ENCODE measurements at places on chromosomes 3 and 15.

- no peak overlapping the region for H3K27ac ChIP-seq
- no peak overlapping the region for H3K4me3 ChIP-seq
- no peak for DNase-seq
- H3K27me3 ChIP-seq, result no peaks in the 10 kb centered on the region
- no peaks in the 10 kb centered on the region for H3K36me3 ChIP-seq
Measured at GRCh38 chr3:53023072-53023823, 22.6 kb downstream of the SFMBT1 start.

GRCh38 chr3:164222197-164222596, 856.1 kb downstream of the SI start:
- no peaks in the 10 kb centered on the region for H3K36me3 ChIP-seq
- H3K4me1 ChIP-seq, result no peaks in the 10 kb centered on the region
- DNase-seq, result peak; percentile 14
- no peaks in the 10 kb centered on the region for H3K27me3 ChIP-seq
- no peak overlapping the region for H3K4me3 ChIP-seq

DNA sequence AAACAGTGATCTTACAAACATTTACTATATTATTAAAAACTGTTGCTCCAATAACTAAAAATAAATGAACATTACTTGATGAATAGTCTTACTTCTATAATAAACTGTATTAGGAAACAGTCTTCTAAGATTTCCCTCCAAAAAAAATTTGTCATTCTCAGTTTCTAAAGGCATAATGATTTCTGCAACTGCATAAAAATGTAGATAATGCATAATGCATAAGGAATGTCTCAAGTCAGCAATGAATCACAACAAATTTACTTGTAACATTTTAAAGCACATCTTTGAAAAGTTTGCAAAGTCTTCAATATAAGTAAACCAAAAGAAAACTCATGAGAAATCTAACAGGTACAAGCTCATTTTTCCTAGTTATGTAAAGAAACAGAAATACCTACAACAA, 113.5 kb downstream of the VPS13C start:
- peaks cover 26% of the 10 kb centered on the region for H3K36me3 ChIP-seq
- H3K4me1 ChIP-seq, result no peaks in the 10 kb centered on the region
- H3K4me3 ChIP-seq, result no peak overlapping the region
- H3K27me3 ChIP-seq, result no peaks in the 10 kb centered on the region

GRCh38 chr3:81753416-81754027, 7.9 kb downstream of the GBE1 start:
- no peak overlapping the region for H3K27ac ChIP-seq
- no peak for DNase-seq
- H3K4me3 ChIP-seq, result no peak overlapping the region

DNA sequence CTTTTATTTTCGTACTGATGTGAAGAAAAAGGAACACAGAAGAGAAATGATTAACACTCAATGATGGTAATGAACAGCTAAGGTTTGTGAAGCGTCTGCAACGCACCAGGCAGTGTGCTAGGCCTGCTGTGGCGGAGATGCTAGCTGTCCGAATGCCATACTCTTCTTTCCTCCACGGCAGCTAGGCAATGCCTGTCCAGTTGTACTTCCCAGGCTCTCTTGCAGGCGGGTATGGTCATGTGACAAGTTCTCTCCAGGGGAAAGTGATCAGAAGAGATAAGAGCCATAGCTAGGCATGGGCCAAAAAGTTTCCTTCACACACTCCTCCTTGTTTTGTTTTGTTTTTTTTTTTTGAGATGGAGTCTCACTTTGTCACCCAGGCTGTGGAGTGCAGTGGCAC, 6.7 kb downstream of the TADA3 start:
- H3K27me3 ChIP-seq, result no peaks in the 10 kb centered on the region
- no peak overlapping the region for H3K4me3 ChIP-seq
- no peak for DNase-seq
- H3K36me3 ChIP-seq, result peaks cover 21% of the 10 kb centered on the region
- no peaks in the 10 kb centered on the region for H3K4me1 ChIP-seq
- H3K27ac ChIP-seq, result no peak overlapping the region

DNA sequence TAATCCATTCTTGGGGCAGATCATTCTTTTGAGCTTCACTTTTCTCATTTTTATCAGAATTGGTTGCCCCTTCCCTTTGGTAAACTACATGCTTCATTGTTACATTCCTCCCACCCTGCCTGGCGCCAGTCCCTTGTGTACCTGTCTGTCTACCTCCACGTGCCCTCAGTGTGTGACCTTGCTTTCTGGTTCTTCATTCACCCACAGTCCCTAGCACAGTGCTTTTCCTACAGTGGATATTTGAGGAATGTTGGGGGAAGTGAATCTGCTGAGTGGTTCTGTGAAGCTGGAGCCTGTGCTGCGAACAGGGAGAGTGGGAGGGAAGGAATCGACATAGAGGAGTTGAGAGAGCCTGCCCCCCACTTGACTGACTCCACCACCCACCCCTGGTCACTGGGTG, 23.4 kb downstream of the GPD1L start:
- H3K4me1 ChIP-seq, result no peaks in the 10 kb centered on the region
- H3K36me3 ChIP-seq, result no peaks in the 10 kb centered on the region
- no peak for DNase-seq
- H3K4me3 ChIP-seq, result no peak overlapping the region
- no peak overlapping the region for H3K27ac ChIP-seq

DNA sequence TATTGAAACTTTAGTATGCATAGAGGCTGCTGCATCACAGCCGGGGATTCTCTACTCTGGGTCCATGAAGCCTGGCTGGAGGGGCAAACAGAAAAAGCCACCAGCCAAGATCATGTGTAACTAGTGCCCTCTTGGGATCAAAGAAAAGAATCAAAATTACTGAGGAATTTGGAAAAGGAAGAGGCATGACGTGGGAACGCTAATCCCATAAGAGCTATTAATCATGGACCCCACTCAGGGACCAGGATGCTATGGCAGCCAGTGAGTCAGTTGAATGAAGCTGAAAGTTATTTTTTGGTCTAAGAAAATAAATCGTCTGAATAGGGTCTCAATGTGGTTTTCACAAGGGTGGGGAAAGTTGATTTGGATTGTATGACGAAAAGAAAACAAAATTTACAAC, 1165.1 kb downstream of the ROBO2 start:
- 0 out of 2 replicates have a peak overlapping the region, but pooled peaks have one; percentile 3 for H3K4me3 ChIP-seq
- H3K27ac ChIP-seq, result no peak overlapping the region
- H3K36me3 ChIP-seq, result no peaks in the 10 kb centered on the region

DNA sequence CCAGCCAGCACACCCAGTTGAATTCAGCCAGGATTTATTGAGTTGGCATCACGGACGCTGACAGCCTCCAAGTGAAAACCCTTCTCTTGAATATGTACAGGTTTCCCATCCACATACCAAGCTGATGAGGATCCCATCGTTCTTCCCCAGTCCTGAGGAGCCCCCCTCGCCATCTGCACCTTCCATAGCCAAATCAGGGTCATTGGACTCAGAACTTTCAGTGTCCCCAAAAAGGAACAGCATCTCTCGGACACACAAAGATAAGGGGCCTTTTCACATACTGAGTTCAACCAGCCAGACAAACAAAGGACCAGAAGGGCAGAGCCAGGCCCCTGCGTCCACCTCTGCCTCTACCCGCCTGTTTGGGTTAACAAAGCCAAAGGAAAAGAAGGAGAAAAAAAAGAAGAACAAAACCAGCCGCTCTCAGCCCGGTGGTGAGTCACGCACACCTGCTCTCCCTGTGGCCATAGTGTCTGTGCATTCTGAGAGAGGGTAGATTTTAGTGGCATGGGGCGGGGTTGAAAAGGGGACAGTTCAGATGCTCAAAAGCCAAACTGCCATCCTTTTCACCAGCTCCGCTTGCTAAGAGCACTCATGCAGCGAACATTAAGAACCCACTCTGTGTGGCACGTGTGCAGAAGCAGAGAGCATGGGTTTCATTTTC, 51.2 kb downstream of the KLHL25 start:
- peaks cover 40% of the 10 kb centered on the region for H3K36me3 ChIP-seq
- peaks cover 18% of the 10 kb centered on the region for H3K4me1 ChIP-seq
- no peaks in the 10 kb centered on the region for H3K27me3 ChIP-seq
- H3K4me3 ChIP-seq, result no peak overlapping the region
- DNase-seq, result peak; percentile 32

GRCh38 chr15:47603026-47603425, 114.3 kb upstream of the SEMA6D start:
- no peaks in the 10 kb centered on the region for H3K27me3 ChIP-seq
- DNase-seq, result no peak
- no peak overlapping the region for H3K27ac ChIP-seq
- H3K4me1 ChIP-seq, result no peaks in the 10 kb centered on the region
- H3K36me3 ChIP-seq, result no peaks in the 10 kb centered on the region
- no peak overlapping the region for H3K4me3 ChIP-seq

DNA sequence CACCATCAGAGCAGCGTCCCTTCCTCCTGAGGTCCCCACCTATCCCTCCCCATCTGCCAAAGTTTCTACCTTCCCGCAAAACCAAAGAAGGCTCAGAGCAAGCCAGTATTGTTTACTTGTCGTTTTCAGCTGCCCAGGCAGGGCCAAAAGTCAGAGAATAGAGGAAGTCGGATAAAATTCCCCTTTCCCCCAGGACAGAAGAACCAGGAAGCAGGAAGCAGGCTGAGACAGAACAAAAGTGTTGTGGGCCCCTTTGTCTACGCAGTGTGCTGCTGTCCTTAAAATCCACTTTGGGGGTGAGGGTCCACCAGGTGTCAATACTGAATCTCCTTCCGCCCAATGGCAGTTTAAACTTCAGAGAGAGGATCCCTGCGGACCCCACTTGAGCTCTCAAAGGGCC, 18.5 kb upstream of the RPL32 start:
- peaks cover 13% of the 10 kb centered on the region for H3K27me3 ChIP-seq
- no peaks in the 10 kb centered on the region for H3K36me3 ChIP-seq
- no peak for DNase-seq
- no peaks in the 10 kb centered on the region for H3K4me1 ChIP-seq
- no peak overlapping the region for H3K27ac ChIP-seq

GRCh38 chr15:69027976-69028518, 13.6 kb downstream of the NOX5 start:
- peaks cover 3% of the 10 kb centered on the region for H3K27me3 ChIP-seq
- no peaks in the 10 kb centered on the region for H3K36me3 ChIP-seq
- DNase-seq, result no peak
- no peak overlapping the region for H3K4me3 ChIP-seq
- H3K27ac ChIP-seq, result no peak overlapping the region

DNA sequence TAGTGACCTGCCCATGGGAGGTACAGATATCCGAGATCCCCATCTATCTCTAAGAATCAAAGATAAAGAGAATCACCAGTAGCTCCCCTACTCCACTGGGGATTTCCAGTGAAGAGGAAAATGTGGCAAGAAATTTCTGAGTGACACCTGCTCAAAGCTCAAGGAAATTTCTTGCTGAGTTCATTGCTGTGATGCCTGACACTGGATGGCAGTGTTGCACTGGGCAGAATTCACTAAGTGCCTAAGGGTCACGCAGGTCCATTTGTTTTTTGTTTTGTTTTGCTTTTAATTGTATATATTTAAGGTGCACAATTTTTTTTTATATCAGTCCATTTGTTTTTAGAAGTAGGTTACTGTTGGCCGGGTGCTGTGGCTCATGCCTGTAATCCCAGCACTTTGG, 109.5 kb upstream of the KCNAB1 start:
- no peaks in the 10 kb centered on the region for H3K36me3 ChIP-seq
- H3K27ac ChIP-seq, result no peak overlapping the region
- H3K4me1 ChIP-seq, result no peaks in the 10 kb centered on the region
- no peaks in the 10 kb centered on the region for H3K27me3 ChIP-seq

DNA sequence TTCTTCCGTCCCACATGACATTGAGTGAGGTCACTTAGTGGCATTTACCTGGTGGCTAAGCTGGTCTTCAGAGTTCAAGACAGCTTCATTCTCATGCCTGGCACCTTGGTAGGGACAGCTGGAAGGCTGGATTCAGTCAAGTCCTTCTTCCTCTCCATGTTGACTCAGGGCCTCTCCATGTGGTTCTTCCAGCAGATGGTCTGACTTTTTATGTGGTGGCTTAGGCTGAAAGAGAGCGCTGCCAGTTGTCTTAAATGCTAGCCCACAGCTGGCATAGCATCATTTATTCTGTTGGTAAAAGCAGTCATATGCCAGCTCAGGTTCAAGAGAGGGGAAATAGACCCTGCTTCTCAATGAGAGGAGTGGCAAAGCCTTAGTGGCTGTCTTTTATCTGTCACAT, 53.0 kb upstream of the CTDSPL start:
- H3K36me3 ChIP-seq, result no peaks in the 10 kb centered on the region
- peaks cover 3% of the 10 kb centered on the region for H3K4me1 ChIP-seq
- no peak overlapping the region for H3K4me3 ChIP-seq
- H3K27me3 ChIP-seq, result no peaks in the 10 kb centered on the region

DNA sequence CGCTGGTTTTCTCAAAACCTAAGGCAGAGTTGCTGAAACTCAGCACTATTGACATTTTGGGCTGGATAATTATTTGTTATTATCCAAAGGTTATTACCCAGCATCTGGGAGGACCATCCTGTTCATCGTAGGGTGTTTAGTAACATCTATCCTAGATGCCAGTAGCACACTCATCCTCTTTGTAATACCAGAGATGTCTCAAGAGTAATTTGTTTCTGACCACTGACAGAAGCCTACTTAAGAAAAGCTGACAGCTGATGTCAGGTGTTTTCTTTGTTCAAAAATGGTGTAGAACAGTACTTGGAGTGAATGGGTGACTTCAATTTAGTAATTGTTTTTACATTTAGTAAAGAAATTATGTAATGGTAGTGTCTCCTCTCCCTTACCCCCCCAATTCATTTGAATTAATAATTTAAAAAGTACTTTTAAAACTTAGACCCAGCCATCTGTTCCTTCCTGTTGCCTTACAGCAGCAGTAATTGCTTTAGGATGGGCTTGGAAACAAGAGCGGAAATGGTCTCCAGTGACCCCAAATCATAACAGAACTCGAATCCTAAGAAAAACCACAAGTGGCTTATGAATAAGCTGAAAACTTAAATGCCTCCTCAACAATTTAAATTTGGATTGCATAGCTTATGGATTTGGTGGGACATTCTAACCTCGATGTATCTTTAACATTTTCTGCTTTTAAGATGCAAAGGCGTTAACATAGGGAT, 105.4 kb downstream of the PTPRG start:
- DNase-seq, result peak; percentile 17
- H3K4me3 ChIP-seq, result no peak overlapping the region
- H3K27me3 ChIP-seq, result no peaks in the 10 kb centered on the region
- H3K4me1 ChIP-seq, result 0 out of 2 replicates have a peak, but pooled peaks cover 4% of the 10 kb centered on the region

GRCh38 chr3:31227131-31227562, 305.6 kb upstream of the STT3B start:
- no peaks in the 10 kb centered on the region for H3K4me1 ChIP-seq
- H3K36me3 ChIP-seq, result no peaks in the 10 kb centered on the region
- H3K27ac ChIP-seq, result no peak overlapping the region

GRCh38 chr3:20280257-20280656, 94.3 kb upstream of the SGO1 start:
- no peak for DNase-seq
- H3K36me3 ChIP-seq, result no peaks in the 10 kb centered on the region
- H3K4me3 ChIP-seq, result no peak overlapping the region
- H3K27me3 ChIP-seq, result no peaks in the 10 kb centered on the region
- H3K27ac ChIP-seq, result no peak overlapping the region
- H3K4me1 ChIP-seq, result no peaks in the 10 kb centered on the region

- no peak overlapping the region for H3K4me3 ChIP-seq
- 0 out of 2 replicates have a peak, but pooled peaks cover 3% of the 10 kb centered on the region for H3K27me3 ChIP-seq
- H3K4me1 ChIP-seq, result no peaks in the 10 kb centered on the region
- no peak for DNase-seq
- no peak overlapping the region for H3K27ac ChIP-seq
- no peaks in the 10 kb centered on the region for H3K36me3 ChIP-seq
Measured at GRCh38 chr3:116230431-116231020, 214.8 kb downstream of the LSAMP start.

- H3K36me3 ChIP-seq, result no peaks in the 10 kb centered on the region
- no peak for DNase-seq
- H3K4me1 ChIP-seq, result no peaks in the 10 kb centered on the region
- no peak overlapping the region for H3K4me3 ChIP-seq
- H3K27ac ChIP-seq, result no peak overlapping the region
- no peaks in the 10 kb centered on the region for H3K27me3 ChIP-seq
Measured at GRCh38 chr3:40162616-40163015, 146.9 kb upstream of the EIF1B start.

Measured in SJCRH30 (cell line).